Stimulated activated CD4-positive, alpha-beta T cell treated with anti-CD3 and anti-CD28 coated beads, Interleukin-1b, Interleukin-23, amount 100 ng/mL, for 1 hour (primary cell): ENCODE measurements at places on chromosomes 2 and 18.

- DNase-seq = no peak
These were observed 143.5 kb downstream of the MBP start for GRCh38 chr18:76988827-76989646.

DNA sequence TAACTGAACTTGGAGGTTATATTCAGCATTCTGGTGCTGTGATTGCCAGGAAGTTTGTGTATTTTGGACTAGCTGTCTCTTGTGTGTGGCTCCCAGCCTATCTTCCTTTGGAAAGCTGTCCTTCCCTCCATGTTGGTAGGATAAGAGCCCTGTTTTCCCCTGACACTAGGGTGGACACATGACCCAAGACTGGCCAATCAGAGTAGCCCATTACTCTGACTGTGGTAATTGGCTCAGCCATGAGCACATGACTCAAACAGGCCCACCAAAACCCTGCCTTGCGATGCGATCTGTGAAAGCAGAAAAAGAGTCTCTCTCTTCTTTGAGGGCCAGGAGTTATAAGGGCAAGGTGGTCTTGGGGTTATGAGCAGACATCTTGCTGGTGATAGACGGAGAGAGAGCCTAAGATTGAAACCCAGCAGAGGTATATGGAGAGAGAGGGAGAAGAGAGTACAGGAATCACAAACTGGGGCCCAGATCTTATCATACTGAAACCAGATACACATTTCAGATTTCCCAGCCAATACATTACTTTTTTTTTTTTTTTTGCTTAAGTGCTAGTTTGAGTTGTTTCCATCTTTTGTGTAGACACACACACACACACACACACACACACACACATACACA is 45.3 kb upstream of the SERPINE2 start:
- DNase-seq = no peak

GRCh38 chr2:65420712-65421431 is 11.5 kb downstream of the SPRED2 start:
- DNase-seq = no peak

DNA sequence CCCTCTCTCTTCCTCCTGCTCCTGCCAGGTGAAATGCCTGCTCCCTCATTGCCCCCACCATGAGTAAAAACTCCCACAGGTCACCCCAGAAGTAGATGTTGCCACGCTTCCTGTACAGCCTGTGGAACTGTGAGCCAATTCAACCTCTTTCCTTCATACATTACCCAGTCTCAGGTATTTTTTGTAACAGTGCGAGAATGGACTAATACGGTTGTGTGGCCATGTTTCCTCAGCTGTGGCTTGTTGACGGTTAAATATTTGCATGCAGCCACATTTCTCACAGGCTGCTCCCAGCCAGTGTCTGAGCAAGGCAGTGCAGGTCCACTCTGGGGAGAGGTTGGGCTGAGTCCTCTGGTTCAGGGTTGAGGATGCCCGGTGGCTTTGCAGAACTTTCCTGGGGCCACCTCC is 27.8 kb upstream of the COPS8 start:
- DNase-seq = no peak

- DNase-seq = no peak
These were observed 71.9 kb downstream of the ADD2 start for GRCh38 chr2:70696142-70696541.

DNA sequence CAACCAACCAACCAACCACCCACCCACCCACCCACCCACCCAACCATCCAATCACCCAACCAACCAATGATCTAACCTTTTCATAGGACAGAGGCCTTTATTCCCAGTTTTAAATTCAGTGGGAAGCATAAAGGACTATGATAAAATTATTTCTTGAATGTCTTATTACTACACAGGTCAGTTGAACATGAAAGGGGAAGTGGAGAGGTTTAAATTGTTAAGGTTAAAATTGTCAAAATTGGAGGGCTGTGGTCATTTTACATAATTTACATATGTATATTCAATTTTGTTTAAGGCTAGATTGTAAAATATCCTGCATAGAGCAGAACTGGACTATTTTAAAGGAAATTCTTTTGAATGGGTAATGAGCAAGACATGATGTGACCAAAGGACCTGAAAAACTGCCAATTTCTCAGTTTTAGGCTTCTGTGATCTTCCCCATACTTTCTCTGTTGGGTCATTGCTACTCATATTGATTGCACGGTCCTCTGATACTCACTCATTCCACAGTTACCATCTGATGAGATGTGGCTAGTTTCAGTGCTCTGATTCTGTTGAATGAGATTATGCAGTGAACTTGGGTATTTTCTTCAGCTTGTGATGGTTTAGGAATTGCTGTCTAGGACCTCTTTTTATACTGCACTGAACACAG is 127.4 kb downstream of the PLCL1 start:
- DNase-seq = no peak

GRCh38 chr2:168626096-168626495 is 170.0 kb downstream of the CERS6 start:
- no peak for DNase-seq

DNA sequence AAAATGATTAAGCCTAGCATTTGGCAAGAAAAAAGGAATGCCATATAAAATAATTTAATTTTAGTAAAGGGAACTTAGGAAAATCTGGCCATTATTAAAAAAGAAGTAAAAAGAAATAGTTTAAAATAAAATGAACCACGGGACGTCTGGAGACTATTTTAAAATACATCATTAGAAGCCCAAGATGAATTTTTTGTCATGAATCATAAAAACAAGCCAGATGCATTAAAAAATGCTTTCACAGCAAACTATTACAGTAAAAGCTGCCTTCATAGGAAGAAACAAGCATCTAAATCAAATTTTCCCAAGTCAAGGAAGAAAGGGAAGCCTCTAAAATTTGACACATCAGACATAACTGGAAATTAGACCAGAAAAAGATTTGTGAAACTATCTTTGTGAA is 33.0 kb downstream of the COL5A2 start:
- no peak for DNase-seq

- DNase-seq = no peak
These were observed 7.4 kb upstream of the FHL2 start for GRCh38 chr2:105406221-105406620.

DNA sequence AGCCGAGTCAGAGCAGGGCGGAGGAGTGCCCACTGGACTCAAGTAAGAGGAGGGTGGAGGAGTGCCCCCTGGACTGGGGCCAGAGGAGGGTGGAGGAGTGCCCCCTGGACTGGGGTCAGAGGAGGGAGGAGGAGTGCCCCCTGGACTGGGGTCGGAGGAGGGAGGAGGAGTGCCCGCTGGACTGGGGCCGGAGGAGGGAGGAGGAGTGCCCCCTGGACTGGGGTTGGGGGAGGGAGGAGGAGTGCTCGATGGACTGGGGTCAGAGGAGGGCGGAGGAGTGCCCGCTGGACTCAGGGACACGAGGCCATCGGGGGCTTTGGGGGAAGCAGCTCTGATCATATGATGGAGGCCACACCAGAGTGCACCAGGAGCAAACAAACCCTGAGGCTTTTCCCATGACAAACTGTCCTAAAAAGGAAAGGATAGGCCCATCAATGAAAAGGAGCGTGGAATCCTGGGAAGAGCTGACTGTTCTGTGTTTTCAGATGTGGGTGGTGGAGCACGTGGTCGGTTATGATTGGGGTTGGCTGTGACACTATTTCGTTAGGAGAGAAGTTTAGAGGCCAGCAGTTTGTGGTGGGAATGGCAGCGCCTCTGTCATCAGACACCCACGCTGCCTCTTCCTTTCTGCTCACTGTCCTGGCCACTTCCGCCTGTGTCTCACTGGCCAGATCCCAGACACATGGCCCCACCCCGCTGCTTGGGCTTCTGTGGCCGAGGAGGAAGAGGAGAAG is 24.5 kb upstream of the HPCAL1 start:
- no peak for DNase-seq

DNA sequence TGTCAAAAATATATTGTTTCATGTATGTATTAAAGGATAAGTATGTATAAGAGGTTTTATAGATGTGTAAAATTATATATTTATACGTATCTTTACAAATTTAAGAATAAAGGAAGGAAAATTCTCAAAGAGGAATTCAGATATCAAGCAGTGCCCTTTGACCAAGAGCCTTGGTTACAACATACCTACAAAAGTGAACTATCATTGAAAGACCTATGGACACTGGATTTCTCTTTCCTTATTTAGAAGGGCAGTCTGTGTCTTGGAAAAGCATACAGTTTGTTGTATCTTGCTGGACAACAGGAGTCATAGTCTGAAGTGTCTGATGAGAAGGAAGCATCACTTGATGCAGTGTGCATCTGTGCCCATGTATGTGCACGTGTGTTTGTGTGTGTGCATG is 21.8 kb upstream of the USP40 start:
- no peak for DNase-seq

GRCh38 chr2:166088634-166089033 is 39.2 kb downstream of the SCN1A start:
- no peak for DNase-seq

DNA sequence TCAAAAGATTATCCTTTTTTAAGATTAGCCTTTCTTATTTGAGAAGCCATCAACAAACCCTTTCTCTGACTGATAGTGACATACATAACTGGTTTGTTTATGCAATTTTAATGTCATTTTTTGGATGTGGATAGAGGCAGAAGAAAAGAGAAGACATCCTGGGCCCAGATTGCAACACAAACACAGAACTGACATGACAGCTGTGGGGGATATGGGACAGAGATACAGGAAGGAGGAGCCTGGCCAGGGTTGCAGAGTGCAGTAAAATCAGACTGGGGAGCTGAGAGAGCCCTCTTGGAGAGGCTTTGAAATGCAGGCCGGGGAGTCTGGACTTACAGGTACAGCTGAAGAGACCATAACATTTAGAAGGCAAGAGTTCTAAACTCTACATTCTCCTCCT is 65.1 kb downstream of the SIGLEC15 start:
- no peak for DNase-seq

- no peak for DNase-seq
These were observed 74.0 kb downstream of the BCL11A start for GRCh38 chr2:60479226-60480088.

DNA sequence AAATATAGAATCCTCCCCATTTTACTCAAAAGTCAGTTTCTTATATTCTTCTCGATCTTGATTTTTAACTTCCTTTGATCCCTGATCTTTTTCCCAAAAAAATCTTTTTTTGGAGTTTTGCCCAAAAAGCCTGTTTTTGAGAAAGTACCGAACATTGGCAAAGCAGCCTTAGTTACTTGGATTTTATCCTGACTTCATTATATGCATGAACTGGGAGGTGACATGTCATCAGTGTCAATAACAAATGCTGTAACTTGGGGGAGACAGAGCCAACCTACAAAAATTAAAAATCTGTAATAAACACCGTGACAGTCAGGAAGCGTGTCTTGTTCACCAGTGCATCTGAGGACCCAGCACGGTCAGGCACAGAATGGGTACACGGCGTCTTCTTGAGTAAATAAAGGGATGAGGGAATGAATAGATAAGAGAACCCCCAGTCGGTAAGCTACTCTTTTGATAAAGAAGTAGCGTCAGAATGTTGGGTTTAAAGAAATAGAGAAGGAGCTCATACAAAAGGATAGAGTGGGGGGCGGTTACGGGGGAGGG is 24.9 kb downstream of the TRAPPC12 start:
- no peak for DNase-seq

GRCh38 chr2:10328670-10329579 is 26.2 kb downstream of the HPCAL1 start:
- no peak for DNase-seq

GRCh38 chr2:13919981-13920382 is 712.5 kb upstream of the LRATD1 start:
- DNase-seq = no peak

DNA sequence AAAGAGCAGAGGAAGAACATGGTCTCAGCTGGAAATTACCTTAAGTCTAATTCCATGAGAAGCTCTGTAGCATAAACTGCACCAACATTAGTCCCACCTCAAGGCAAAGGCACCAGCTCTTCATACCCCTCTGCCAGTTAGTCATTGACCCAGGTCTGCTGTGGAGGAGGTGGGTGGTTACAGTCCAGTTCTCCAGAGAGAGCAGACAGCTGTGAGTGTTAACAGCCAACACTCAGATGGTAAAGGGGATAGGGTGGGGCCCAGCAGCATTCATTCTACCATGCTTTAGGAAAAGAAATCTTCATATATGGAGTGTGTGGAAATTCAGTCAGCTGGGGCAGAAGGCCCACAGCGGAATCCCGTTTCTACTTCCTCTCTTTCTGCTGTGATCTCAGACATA is 159.7 kb upstream of the FBXO11 start:
- no peak for DNase-seq

- DNase-seq = no peak
These were observed 288.7 kb downstream of the MBD2 start for GRCh38 chr18:53935803-53936202.

DNA sequence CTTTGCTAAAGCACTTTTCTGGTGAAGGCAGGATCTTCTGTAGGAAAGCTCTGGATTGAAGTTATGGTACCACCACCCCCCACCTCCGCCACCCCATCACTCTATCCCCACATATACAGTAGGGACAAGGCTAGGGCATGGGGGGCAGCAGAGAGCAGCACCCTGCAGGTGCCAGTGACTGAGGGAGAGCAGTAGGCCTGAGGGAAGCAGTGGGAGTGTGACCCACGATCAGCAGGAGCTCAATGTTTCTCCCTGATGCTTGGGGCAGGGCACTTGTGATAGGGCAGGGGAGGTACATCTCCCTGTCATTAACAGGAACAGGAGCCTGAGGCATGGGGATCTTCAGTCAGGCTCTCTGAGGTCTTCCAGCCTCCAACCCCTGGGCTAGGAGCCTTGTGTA is 121.6 kb downstream of the ZFP36L2 start:
- DNase-seq = no peak

- no peak for DNase-seq
These were observed 134.8 kb upstream of the AGAP1 start for GRCh38 chr2:235358981-235359471.

GRCh38 chr18:10121786-10122515 is 208.1 kb downstream of the VAPA start:
- DNase-seq = no peak

DNA sequence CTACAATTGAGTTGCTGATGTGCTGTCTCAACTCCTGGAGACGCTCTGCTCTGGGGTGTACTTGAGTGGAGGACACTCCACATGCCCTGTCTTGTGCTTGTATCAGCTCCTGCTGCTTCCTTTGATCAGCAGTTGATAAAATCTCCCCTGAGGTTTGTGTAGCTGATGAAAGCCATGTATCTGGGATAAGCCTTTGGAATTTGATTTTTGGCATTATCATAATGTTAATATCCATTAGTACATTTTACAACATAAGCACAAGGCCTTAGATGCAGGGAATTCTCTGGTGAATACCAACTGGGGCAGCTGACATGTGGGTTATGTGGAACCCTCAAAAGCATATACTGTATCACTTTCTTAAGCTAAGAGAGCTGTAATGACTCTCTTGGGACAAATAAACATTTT is 222.7 kb upstream of the ITGA4 start:
- no peak for DNase-seq
